ENCODE measurements at places on chromosomes 1 and 21.

DNA sequence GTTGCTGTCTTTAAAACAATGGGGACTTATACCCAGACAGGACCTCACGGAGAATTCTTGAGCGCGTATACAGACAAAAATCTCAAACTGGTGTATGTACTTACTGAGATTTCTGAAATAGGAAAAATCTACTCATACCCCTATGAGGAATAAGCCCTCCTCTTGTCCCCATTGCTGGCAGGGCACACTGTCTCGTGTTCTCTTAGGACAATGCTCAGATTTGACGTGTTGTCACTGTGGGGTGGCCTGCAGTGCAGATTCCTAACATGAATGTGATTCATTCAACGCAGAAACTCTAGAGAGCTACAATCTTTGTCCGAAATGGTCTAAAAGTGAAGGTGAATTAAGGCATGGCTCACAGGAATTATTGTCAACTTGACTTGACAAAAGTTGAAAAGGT, 31.1 kb upstream of the PDE9A start:
- DNase-seq, result no peak

DNA sequence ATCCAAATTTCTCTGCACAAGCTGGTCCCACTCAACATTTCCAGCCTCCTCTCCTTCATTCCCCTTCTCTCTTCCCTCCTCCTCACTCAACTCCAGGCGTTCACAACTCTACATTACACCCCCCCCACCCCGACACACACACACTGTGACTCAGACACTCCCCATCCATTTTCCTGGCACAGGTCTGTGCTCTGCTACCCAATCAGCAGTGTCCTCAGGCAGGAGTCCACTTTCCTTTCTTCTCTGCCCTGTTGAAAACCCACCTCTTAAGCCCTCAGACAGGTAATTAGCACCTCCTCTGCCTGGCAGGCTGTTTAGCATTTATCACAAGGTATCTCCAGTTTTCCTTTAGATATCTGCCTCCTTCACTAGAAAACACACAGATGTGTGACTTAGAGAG, 8.8 kb upstream of the LMX1A start:
- DNase-seq, result no peak

- DNase-seq, result no peak
These were observed 39.1 kb upstream of the TRAPPC10 start for GRCh38 chr21:43972850-43973633.

GRCh38 chr1:148353461-148354283, 129.4 kb downstream of the PPIAL4G start:
- DNase-seq, result peak; percentile 88

- no peak for DNase-seq
These were observed 166.6 kb downstream of the ZC3H11B start for GRCh38 chr1:219446288-219446687.

GRCh38 chr1:233025567-233025966, 75.2 kb downstream of the NTPCR start:
- peak; percentile 16 for DNase-seq

GRCh38 chr1:19089524-19089923, 120.5 kb downstream of the UBR4 start:
- no peak for DNase-seq

DNA sequence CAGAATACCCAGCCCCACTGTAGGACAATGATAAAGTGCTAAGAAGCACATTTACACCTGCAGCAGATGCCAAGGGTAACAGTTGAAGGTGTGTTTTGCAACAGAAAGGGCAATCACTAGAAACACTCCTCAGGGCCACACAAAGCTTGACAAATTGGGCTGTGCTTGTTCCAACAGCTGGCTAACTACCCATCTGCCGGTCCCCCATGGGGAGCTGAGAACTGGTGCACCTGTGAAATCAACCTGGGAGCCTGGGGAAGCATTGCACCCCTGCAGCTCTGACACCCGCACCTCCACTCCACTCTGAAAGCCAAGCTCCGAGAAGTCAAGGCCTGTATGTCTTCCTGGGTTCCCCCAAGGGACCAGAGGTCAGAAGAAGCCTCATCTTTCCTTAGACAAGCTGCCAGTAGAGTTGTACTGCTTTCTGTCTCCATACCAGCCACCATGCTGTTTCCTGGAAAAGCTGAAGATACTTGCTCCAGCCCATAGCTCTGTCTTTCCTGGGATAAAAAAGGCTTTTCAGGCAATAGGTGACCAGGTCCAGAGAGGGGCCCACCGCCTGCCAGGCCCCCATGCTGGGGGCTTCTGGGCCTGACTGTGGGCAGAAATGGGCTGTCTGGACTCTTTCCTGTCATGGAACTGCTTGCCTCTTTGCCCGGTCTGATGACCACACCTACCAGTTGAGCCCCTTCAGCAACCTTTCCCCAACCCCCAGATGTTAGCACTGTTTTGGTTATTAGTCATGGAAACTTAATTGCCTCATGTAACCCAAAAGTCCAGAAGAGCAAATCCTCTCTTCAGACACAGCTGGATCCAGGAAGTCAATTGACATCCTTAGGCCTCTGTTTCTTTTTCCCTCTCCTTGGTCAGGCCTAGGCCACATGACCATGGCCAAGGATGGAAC, 93.6 kb downstream of the KIF14 start:
- DNase-seq, result peak; percentile 15

DNA sequence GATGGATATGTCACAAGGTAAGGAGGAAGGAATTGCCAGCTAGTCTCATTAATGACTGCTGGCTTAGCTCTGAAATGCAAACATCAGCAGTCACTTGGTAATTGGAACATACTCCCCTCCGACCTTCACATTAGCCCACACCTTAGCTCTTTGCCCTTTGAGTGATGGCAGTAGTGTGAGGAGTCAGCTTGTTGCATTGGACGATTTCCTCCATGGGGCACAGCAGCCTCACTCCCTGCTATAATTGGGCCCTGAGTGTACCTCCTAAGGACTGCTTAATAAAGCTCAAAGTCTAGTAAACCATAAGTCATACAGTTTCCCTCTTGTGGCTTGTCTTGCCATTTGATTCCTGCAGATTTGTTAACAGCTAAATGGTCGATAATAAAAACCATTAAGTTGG, 19.4 kb downstream of the METTL13 start:
- no peak for DNase-seq

DNA sequence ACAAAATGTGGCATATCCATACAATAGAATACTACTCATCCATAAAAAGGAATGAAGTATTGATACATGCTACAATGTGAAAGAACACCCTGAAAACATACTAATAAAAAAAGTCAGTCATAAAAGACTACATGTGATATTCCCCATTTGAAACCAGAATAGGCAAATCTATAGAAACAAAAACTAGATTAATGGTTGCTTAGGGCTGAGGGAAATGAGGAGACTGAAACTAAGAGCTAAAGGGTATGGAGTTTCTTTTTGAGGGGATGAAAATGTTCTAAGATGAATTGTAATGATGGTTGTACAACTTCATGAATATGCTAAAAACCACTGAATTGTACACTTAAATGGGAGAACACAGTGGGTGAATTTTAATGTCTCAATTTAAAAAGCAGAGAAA, 50.9 kb downstream of the ACBD6 start:
- no peak for DNase-seq

DNA sequence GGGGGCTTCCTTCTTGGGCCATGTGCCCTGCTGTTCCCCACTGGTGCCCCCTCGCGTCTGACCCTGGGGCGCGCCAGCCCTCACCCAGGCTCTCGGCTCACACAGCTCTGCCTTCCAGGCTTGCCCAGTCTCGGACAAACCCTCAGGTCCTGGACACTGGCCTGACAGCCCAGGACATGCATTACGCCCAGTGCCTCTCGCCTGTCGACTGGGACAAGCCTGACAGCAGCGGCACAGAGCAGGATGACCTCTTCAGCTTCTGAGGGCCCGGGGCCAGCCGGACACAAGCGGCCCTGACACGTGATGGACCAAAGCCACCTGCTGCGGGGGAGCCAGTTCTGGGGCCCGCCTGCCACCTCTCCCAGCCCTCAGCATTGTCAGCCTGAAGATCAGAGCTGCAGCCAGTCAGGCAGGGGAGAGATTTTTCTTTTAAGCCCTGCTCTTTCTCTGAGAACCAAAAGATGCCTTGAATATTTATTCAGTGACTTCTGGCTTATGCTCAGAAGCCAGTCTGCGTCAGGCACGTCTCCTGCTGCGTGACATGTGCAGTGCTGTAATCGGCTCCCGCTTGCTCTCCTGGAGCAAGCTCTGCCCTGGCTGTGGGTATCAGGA, 23.4 kb downstream of the LDLRAP1 start:
- DNase-seq, result peak; percentile 86

- DNase-seq, result no peak
These were observed 7.1 kb upstream of the CLEC20A start for GRCh38 chr1:178503849-178504248.

DNA sequence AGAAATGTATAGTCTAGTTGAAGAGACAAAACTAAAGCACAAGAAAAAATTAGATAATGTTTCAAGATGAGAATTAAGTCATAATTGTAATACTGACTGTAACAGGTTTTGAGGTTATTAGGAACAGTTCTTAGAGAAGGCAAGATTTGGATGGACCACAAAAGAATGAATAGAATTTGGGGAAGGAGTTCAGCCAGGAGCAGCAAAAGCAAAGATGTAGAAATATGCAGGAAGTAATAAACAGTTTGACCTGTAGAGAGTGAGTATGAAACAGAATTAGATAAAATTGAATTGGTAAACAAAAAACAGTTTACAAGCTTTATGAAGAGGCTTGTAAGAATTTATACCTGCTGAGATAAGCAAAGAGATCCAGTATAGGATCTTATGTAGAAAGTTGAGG, 16.3 kb downstream of the VPS45 start:
- no peak for DNase-seq

- no peak for DNase-seq
These were observed 51.8 kb upstream of the GRIK1 start for GRCh38 chr21:29991624-29992023.

- DNase-seq, result no peak
These were observed 1.7 kb downstream of the HCRTR1 start for GRCh38 chr1:31618916-31619846.

DNA sequence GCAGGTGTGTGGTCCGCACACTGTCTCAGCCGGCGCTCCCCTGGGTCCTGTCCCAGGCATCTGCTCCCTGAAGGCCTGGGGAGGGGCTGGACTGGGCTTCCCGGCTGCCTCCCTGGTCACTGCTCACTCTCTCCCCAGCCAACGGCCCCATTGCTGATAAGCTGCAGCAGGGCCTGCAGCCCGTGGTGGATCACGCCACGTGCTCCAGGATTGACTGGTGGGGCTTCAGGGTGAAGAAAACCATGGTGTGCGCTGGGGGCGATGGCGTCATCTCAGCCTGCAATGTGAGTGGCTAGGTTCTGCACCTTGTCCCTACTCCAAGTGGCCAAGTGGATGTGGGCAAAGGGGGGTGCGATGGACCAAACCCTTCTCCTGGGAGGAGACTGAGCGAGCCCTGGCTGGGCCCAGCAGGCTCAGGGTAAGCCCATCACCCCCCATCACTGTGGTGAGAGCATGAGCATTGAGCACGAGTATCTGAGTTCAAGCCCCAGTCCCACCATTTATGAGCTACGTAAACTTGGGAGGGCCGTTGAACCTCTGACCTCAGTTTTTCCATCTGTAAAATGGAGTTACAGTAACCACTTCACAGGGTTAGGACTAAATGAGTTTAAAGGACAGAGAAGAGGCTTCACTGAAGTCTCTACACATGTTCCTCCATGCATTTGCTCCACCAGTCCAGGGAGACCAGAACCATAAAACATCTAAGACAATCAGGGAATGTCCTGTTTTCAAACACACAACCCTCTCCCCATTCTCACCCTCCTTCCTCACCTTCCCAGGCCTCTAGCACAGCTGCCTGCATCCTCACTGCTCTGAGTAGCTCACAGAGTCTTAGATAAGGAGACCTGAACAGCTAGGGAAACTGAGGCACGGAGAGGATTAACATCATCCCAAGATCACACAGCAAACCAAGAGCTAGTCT, 6.5 kb downstream of the CTRC start:
- DNase-seq, result no peak

DNA sequence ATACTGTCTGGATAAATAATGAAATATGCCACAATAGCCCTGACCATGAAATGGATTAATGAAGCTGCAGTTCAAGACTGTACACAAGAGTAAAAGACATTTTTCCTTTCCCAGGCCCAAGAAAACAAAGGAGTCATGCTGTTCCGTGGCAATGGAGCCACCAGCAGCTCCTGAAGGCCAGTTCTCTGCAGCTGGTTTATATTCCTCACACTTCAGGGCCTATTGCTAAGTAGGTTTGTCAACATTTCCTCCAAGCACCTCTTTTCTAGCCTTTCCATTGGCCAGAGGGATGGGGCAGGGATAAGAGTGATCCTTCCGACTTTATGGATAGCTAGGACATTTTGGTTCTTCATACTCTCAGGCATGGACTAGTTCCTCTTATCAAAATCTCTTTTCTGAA, 24.2 kb upstream of the RGL1 start:
- no peak for DNase-seq

DNA sequence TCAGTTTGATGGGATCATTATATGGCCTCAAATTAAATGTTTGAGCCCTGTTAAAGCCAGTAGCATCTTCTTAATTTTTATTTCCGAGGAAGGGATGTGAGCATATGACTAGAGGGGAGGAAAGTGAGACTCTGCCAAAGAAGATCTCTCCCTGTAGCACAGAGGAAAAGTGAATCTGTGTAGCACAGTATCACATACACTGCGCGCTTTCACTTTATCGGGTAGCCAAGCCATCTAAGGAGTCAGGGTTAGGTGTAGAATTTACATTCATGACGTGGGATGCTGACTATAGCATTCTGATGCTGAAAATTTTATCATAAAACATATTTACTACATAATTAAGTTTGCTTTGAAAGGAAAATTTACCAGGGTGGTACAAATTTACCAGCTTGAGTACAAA, 24.0 kb downstream of the LRRC8D start:
- no peak for DNase-seq

GRCh38 chr1:8447616-8448150, 129.8 kb downstream of the SLC45A1 start:
- DNase-seq, result no peak

- DNase-seq, result peak; percentile 72
These were observed 428 bp downstream of the POGZ start for GRCh38 chr1:151458802-151459330.

- DNase-seq, result peak; percentile 70
These were observed at the start of gene PEA15 for GRCh38 chr1:160205242-160206035. PEA15 (plus strand) TSS chr1:160205384; CDS start chr1:160211545, 6,161 bp downstream.

DNA sequence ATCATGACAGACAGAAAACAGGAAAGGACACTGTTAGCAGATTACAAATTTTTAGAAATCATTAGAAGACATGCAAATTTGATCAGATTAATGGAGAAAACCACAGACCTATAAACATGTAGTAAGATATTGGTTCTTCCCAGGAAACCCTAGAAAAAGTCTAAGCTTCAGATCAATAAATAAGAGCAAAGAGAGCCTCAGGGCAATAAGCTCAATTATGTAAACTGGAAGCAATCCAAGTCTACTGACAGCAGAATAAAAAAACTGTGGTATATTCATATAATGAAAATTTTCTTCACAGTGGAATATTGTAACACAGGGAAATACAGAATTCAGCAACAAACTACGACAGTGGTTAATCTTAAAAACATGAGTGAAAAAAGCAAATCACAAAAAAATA, 36.3 kb downstream of the NRDC start:
- peak; percentile 8 for DNase-seq
